Liver (tissue), 10 donors: ENCODE measurements at places on chromosomes 12 and 14.

GRCh38 chr12:42976620-42977019, 387.1 kb upstream of the PRICKLE1 start:
- DNase-seq, result no peak

DNA sequence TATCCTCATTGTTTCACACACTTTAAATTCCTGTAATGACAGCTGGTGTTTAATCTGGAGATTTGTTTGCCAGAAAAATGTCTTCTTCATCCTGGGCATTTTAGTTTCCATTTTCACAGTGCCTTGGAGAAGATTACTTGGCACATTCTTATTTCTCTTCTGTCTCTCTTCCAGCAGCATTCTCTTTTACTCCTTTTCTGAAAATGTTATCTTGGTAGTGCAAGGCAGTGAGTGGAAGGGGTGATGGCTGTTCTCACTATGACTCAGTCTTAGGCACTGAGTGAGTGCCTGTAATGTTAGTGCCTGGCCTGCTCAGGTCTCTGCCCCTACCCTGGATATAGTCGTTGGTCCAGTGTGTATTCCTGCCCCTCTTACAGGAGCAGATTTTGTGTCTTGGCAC, 13.1 kb downstream of the CLECL1 start:
- no peak for DNase-seq

DNA sequence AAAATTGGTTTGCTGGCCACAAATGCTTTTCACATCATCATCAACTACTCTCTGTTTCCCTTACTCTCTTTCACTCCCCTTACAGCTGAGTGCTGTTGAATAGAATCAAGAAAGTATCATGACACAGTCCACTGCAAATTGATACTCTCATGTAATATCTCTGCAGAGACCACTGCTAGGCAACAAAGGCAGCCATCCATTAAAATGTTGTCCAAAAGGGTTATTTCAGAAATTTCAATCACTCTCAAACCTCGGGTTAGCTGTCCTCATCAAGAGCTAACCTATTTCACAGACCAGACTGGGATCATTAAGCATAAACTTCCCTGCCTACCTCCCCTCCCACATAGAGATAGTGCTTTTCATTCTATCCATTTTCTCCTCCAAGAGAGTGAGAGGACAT, 186.7 kb downstream of the PLCZ1 start:
- DNase-seq, result no peak

DNA sequence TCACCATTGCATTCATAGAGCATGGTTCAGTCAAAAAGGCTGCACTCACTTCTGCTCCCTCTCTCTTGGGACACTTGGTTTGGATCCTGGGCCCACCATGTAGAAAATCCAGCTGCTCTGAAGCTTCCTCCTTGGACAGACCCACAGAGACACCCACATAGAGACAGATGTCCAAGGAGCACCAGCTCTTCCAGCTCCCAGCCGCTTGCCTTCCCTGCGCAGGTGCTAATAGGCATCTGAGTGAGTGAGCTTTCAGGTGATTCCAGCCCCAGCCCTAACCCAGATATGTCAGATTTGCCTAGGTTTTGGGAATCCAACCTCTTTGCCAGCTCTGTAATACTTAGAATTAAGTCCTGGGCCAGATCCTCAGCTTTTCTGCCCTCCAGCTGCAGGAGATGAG, 38.6 kb downstream of the DLK1 start:
- DNase-seq, result no peak

DNA sequence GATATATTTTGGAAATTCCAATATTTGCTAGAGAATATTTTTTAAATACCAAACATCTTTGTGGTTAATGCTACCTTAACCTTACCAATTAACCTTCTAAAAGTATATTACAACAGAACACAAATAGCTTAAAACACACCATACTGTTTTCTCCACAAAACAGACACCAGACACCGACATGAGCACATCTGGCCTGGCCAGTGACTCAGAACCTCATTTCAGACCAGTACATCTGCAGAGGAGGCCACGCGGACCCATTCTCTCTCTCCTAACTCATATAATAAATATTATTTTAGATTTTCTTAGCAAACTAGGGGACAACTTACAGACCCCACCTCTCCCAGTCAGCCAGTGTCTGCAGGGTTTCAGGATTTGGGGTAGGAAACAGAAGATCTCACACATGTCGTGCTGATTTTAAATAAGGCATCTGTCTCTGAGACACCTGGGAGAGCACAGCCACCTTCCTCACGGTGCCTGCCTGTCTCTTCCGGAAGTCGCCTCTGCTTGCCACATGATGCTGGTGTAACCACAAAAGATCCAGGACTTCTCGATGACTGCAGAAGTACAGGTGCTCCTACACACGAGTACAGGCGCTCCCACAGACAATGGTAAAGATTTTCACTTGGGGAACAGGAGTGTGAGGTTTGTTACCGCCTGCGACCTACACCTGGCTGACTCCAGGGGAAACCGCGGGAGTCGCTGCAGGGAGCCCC, 9.7 kb upstream of the ANKLE2 start:
- no peak for DNase-seq

- DNase-seq, result no peak
Measured at GRCh38 chr14:45686771-45687170, 433.8 kb upstream of the MIS18BP1 start.
